Activated T-cell treated with anti-CD3 and anti-CD28 coated beads, Interleukin-2, amount 50 U/mL, for 72 hours (primary cell): ENCODE measurements at places on chromosomes 2 and 18. TPM values are rescaled to one million over a fixed set of nuclear protein-coding genes. Genes with fewer than 3 reads are reported as not detected.

GRCh38 chr2:113273027-113273551 lies 5.6 kb downstream of the PAX8 start:
- DNase-seq, result peak; percentile 32

DNA sequence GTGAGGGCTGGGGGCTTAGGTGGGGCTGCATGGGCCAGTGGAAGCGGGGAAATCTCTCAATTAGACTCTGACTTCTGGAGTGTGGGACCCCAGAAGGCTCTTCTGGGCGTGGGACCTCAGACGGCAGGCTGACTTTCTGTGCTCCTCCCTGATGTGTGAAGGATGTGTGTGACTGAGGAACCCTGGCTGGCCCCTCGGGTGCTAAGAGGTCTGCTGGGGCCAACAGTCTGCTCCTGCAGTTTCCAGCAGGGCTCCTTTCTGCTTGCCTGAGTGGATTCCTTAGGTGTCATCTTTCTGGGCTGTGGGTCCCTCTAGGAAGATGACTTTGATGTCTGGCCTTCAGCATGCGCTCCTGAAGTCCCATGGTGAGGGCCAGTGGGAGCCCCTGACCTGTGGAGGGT lies 167.5 kb downstream of the DYSF start:
- no peak for DNase-seq

DNA sequence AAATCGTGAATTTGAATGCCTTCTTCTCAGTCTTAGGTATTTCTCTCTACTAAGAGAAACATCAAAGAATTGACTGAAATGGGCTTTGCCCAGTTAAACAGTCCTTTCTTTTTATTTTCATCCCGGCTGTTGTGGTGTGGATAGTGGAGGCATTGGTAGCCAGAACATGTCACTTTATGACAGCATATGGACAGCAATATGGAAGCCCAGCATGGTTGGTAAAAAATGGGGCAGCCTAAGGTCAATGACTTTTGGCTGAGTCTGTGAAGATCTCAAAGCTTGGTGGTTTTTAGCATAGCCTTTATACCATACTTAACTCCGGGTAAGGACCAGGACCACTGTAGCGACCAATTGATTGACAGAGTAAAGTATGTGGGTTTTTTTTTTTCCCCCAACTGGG lies 3.2 kb downstream of the CERS6 start:
- DNase-seq, result no peak

- no peak for DNase-seq
Measured at GRCh38 chr18:13309031-13309747, 90.6 kb downstream of the LDLRAD4 start.

DNA sequence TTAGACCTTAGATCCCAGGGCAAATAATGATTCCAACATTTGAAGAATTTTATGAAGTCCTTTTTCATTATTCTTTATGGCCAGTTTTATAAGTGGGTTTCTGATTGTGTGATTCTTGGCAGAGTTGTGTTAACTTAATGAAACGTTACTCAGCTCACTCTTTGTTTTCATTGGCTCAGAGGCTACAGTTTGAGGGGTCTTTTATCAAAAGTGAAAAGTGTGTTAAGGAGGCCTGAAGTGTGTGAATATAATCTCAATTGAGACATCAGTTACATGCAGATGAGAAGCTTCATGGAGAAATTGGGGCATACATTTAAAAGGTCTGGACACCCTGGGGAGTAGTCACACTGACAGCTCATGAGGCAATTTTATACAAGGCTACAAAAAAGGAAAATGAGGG lies 74.6 kb downstream of the ASXL3 start:
- DNase-seq, result no peak

DNA sequence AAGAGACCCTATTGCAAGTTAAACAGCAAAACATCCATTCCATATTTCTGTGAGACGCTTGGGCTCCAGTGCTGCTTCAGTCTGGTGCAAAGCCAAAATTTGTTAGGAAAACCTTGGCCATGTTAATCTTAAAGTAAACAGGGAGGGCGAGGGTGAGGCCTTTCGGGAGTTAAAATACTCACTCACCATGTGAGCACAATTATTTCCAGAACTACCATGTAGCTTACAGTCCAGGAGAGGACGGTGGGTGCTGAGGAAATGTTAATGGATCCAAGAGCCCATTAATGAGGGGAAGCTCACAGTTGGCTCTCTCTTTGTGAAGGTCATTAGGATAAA lies 286.4 kb downstream of the SLC8A1 start:
- no peak for DNase-seq

DNA sequence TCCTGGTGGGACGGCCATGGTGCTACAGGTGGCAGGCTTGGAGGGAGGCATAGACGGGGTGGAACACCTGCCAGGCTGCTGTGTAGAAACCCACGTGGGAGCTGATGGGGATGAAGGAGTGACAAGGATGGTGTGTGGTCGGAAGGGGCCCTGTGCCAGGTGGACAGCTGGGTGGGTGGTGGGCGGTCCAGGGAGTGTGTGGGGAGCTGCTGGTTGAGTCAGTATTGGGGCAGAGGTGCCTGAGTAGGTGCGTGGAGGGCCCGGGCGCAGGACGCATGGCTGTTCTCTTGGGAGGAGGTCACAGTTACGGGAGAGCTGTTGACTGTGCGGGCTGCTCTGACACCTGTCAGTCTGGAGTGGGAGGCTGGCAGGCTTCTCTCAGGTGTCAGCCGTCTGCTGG lies 12.6 kb upstream of the D2HGDH start:
- no peak for DNase-seq

Gene PNKD
- 14.7 TPM for total RNA-seq

Gene IL1RN
- total RNA-seq, result 18.5 TPM
